ENCODE measurements at places on chromosomes 3 and 15.

DNA sequence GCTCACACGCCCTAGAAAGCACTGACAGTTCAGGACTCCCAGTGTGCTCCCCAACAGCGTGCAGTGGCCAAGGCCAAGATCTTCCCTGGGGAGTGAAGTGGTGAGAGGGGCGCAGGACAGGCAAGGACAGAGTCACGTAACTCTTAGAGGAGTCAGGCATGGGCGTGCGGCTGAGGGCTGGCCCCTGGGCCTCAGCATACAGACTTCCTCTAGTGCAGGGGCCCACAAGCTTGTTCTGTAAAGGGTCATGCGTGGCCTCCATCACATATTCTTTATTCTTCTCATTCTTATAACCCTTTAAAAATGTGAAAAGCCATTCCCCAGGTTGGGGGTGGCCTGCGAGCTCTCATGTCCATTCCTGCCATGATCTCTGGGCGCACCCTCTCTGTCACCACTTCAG, 25.2 kb downstream of the TMEM43 start:
- no peak for DNase-seq

- no peak for DNase-seq
These were observed 38.2 kb upstream of the ALDH1A3 start for GRCh38 chr15:100841426-100841825.

GRCh38 chr3:13872451-13872850, 7.4 kb downstream of the WNT7A start:
- DNase-seq = no peak

DNA sequence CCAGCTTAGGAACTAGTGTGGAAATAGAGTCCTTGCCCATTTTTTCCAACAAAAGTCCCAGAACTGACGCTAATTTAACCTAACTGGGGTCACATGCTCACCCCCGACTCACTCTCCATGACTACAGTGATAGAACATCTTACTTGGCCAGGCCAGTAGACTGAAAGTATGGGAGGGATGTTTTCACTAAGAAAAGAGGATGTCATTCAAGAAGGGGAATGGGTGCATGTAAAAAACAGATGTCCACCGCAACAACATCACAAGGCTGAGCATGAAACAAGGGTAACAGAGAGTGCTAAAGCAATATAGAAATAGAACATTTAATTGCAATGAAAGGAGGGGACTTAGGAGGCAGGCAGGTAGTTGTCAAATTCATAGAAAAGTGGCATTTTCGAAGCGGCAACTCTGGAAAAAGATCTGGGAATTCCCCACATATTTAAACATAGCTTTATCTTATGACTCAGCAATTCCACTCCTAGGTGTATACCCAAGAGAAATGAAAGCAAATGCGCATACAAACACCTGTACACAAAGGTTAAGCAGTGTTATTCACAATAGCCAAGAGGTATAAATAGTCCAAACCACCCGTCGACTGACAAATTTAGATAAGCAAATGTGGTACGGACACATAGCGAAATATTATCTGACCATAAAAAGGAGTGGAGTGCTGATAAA, 41.1 kb upstream of the UBE2E2 start:
- DNase-seq = no peak

GRCh38 chr3:61666615-61667330, 105.4 kb downstream of the PTPRG start:
- DNase-seq = no peak

- DNase-seq = peak; percentile 34
These were observed 42.6 kb upstream of the ACKR4 start for GRCh38 chr3:132554437-132554836.

DNA sequence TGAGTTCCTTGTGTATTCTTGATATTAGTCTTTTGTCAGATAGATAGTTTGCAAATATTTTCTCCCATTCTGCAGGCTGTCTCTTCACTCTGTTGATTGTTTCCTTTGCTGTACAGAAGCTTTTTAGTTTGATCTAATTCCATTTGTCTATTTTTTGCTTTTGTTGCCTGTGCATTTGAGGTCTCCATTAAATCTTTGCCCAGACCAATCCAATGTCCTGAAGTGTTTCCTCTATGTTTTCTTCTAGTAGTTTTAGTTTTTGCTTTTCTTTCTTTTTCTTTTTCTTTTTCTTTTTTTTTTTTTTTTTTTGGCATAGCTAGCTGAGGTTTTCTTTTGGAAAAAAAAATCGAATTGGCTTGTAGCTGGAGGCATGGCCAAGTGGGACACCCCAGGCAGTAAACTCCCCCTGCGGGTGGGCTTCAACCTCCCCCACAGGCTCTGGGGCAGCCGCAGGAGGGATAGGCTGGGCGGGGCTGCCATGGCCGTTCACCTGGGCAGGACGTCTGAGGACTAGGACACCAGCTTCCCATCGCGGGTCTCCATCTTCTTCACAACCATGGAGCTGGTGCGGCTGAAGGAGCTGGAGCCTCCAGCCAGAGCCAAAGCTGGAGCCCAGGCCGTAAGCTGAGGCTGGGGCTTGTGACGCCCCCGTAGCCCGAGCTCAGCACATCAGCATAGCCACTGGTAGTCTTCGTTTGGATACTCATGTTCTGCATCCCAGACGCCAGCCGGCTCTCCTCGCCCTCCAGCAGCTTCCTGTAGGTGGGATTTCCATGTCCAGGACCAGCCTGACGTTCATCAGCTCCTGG, 16.2 kb upstream of the PSTPIP1 start:
- DNase-seq = no peak

DNA sequence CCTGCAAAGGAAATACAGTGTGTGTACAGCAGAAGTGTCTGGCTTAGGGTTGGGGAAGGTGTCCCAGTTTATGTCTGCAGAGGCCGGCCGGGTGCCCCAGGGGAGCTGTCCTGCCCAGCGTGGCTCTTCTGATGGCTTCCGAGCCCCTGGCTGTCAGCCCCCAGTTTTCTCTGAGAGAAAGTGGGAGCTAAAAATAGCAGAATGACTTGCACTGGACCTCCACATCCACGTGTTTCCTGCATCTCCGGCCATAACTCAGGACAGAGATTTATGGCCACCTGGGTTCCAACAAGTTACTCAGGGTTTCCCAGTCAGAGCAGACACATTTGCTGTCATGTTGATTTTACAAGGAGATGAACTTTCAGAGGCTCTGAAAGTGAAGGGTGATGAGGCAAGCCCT, 192.0 kb downstream of the ATP10A start:
- DNase-seq = no peak

GRCh38 chr3:82100378-82100777, 338.9 kb upstream of the GBE1 start:
- DNase-seq = no peak

DNA sequence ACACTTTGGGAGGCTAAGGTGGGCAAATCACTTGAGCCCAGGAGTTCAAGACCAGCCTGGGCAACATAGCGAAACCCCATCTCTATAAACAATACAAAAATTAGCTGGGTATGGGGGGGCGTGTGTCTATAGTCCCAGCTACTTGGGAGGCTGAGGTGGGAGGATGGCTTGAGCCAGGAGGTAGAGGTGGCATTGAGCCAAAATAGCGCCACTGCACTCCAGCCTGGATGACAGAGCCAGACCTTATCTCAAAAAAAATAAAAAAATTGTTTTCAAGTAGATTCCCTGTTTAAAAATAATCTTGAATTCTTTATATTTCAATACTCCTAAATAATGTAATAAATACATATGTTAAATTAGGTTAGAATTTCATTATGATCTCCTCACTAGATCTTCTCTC, 9.8 kb downstream of the HMCES start:
- DNase-seq = no peak

DNA sequence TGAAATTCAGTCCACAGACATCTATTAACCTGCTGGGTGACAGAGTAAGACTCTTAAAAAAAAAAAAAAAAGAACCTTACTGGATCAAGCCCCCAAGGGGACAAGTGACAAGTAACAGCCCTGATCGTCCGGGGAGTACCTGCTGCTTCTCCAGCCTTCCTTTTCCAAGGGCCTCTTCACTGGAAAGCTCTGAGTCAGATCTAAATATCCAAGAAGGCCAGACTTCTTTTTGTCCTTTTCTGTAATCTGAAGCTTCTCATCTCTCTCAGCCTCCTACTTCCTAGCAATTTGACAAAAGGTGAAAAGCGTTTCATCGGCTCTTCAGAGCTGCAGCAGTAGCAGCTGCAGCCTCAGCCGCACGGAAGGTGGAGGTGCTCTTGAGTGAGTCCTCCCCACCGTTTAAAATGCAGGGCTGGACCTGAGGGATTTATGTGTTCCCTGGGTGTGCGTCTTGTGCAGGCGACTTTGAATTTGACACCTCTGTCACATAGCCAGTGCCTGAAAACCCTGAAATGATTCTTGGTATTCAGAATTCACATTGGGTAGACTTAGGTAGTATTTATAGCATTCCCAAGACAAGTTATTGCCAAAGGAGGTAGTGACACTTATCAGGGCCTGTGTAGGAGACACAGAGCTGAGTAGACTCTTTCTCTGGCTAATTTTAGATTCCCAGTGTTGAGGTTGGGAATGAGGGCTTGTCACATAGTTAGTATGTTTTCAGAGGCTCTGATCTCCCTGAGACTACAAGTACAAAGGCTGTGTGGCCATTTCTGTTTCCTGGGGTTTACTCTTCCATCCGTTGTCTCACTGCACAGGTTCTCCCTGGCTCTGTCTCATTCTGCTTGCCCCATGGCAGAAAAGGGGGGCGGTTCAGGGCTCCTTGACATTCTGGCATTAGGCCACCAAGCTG, 291.2 kb upstream of the C2CD4B start:
- no peak for DNase-seq

DNA sequence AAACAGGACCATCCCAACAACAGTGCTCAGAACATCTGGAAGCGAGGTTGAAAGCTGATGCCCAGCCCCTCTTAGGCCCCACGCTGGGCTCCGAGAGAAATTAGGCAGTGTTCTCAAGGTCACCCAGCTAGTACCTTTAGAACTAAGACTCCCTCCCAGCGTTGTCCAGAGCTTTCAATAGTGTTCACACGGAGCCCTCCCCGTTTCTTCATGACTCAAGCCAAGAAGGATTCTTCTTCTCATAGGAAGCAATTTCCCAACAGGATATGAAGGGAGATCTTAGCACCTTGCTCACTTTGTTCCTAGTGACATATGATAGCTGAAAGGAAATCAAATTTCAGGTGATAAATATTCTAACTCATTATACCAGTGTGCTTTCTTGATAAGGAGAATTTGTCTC, 244.2 kb upstream of the ST8SIA2 start:
- DNase-seq = no peak

DNA sequence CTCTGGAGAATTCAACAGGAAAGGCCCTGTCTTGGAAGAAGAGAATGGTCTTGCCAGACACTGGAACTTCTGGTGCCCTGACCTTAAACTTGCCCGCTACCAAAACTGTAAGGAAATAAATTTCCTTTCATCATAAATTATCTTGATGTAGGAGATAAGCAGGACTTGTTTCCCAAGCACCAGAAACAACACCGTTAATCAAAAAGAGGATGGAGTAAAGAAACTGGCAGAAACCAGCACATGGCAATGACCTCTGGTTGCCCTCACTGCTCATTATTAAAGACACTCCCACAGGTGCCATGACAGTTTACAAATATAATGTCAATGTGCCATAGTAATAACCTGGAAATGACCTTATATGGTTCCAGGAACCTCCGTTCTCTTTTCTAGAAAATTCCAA, 426.1 kb downstream of the EDEM1 start:
- DNase-seq = no peak

- no peak for DNase-seq
These were observed 530.7 kb downstream of the ZIC1 start for GRCh38 chr3:147939839-147940238.

GRCh38 chr15:63044645-63045464, 2.3 kb downstream of the TPM1 start:
- DNase-seq = no peak

DNA sequence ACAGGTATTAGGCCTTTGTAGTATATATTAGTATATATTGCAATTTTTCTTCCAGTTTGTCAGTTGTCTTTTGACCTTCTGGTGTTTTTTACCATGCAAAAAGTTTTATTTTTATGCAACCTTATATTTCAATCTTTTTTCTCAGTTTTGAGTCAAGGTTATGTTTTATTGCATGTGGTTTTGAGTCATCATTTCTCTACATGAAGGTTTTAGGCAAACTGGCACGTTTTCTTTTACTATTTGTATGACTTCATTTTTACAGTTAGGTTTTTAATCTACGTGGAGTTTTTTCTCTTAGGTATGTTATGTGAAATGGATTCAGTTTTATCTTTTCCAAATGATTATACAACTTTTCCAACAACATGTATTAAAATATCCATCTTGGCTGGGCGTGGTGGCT, 36.8 kb upstream of the TCAIM start:
- no peak for DNase-seq

DNA sequence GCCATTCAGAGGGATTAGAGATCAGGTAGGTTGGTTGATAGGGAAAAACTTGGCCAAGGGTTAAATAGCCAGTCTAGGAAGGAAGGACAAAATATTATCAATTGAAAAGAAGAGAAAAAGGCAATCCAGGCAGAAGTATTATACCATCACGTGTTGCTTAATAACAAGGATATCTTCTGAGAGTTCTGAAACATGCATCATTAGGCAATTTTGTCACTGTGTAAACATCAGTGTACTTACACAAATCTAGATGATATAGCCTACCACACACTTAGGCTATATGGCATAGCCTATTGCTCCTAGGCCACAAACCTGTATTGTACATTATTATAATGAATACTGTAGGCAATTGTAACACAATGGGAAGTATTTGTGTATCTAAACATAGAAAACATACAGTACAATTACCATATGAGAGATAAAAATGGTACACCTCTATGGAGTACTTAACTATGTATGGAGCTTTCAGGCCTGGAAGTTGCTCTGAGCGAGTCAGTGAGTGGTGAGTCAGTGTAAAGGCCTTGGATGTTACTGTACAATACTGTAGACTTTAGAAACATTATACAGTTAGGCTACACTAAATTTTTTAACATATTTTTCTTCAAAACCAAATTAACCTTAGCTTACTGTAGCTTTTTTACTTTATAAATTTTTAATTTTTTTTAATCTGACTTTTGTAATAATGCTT, 2.7 kb downstream of the TEX55 start:
- DNase-seq = no peak

- no peak for DNase-seq
These were observed 25.2 kb downstream of the TSC22D2 start for GRCh38 chr3:150433347-150433746.

- no peak for DNase-seq
These were observed 86.7 kb downstream of the PIK3R4 start for GRCh38 chr3:130659911-130660310.

GRCh38 chr3:11477407-11477911, 166.3 kb downstream of the VGLL4 start:
- no peak for DNase-seq

GRCh38 chr3:190455828-190456227, 6.1 kb upstream of the TMEM207 start:
- DNase-seq = no peak

DNA sequence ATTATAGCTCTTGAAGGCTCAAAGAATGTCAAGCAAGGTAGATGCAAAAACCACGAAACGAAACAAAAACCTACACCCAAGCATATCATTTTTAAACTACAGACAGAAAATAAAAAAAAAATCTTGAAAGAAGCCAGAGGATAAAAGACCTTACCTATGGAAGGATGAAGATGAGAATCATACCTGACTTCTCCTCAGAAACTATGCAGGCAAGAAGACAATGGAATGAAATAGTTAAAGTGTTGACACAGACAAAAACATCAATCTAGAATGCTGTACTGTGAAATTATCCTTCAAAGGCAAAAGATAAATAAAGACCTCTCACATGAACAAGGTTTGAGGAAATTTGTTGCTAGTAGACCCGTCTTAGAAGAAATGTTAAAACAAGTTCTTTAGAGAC, 372.0 kb downstream of the ZIC4 start:
- DNase-seq = no peak

GRCh38 chr15:99492716-99493115, 73.1 kb upstream of the MEF2A start:
- DNase-seq = no peak
